Femur (tissue), 1 donor: ENCODE measurements at places on chromosomes 16 and 17.
A peak's percentile ranks its signal among the peaks of the same experiment; 100 is the strongest.

GRCh38 chr16:9258423-9259051 lies 167.1 kb downstream of the HAPSTR1 start:
- peak; percentile 31 for DNase-seq

- no peak for DNase-seq
Measured at GRCh38 chr17:44610871-44611270, 45.4 kb upstream of the MEIOC start.

DNA sequence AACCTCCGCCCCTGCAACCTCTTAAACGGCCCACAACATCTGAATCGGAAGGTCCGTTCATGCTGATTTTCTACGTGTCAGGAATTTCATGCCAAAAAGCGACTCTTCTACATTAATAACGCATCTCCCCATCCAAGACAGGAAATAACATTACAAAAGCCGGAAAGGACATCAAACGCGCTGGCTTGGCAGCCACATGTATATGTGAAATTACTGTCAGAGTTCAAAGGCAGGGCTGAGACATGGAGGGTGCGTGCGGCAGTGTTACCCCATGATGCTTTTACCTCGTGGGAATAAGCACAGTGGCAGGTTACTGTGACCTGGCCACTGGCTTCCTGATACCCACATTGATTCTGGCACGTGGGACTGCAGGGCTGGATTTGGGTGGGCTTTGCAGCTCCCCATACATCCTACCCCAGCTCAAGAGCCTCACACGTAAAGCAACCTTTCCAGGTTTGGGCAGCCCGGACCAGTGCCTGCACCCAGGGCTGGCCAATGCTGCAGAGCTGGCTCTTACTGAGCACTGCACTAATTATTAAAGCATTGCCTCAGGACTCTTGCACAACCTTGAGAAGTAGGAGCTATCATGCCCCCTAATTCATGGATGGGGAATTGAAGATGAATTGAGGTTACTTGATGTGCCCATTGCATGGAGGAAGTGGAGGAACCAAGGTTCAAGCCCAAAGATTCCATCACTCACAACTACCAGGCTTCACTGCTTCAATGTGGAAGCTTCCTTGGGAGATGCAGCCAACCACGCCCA lies 120.6 kb upstream of the FOXF1 start:
- peak; percentile 40 for DNase-seq

DNA sequence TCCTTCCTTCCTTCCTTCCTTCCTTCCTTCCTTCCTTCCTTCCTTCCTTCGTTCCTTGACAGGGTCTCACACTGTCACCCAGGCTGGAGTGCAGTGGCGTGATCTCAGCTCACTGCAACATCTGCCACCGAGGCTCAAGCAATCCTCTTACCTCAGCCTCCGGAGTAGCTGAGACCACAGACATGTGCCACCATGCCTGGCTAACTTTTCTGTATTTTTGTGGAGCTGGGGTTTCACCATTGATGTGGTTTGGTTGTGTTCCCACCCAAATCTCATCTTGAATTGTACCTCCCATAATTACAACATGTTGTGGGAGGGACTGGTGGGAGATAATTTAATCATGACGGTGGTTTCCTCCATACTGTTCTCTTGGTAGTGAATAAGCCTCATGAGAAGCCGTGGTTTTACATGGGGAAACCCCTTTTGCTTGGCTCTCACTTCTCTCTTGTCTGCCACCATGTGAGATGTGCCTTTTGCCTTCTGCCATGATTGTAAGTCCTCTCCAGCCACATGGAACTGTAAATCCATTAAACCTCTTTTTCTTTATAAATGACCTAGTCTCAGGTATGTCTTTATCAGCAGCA lies 90.3 kb upstream of the MPHOSPH6 start:
- DNase-seq, result no peak

- no peak for DNase-seq
Measured at GRCh38 chr16:6335072-6335471, 997.6 kb upstream of the RBFOX1 start.

DNA sequence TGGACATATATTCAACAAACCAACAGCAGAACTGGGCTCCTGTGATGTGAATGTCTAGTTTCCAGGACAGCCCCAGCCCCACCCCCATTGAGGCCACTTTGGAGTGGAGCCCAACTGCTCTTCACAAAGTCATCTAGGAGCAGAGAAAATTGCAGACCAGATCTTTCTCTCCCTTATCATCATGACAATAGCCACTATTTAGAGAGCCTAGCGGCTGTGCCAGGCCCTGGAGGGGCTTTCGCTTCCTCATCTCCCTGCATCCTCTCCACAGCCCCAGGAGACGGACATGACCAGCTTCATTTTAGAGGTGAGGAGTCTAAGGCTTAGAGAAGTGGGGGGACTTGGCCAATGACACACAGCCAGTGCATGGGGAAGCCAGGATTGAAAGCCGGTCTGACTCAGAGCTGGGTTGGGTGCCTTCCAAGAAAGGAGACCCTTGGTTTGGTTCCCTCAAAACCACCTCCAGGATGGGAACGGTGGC lies 1.4 kb downstream of the PRSS8 start:
- peak; percentile 57 for DNase-seq

DNA sequence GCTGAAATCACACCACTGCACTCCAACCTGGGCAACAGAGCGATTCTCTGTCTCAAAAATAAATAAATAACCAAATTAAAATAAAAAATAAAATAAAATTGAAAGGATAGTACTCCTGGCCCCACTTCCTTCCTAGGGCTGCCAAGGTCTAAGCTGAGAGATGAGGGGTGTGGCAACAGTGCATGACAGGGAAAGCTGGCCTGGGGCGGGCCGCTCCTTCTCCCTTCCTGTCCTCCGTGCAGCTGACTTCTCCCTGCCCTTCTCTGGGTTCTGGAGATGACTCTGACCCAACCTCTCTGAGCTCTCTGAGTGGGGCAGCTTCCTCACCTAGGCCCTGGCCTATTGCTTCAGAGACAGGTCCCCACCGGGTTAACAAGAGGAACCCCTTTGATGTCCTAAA lies 8.7 kb upstream of the SLC25A39 start:
- no peak for DNase-seq

DNA sequence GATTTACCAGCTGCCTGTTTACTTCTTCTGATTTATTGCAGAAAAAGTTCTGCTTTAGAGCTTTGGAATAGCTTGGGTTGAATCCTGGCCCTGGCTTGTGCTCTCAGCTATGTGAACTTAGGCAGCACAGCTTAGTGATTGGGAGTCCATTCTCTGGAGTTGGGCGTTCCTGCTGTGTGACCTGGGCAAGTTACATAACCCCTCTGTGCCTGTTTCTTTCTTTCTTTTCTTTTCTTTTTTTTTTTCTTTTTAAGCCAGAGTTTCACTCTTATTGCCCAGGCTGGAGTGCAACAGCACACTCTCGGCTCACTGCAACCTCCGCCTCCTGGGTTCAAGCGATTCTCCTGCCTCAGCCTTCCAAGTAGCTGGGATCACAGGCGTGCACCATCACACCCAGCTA lies 51.5 kb upstream of the AQP8 start:
- DNase-seq, result no peak
